ENCODE measurements at places on chromosomes 1 and 21.

- no peak for DNase-seq
These were observed 73.3 kb upstream of the RALGPS2 start for GRCh38 chr1:178651742-178652141.

DNA sequence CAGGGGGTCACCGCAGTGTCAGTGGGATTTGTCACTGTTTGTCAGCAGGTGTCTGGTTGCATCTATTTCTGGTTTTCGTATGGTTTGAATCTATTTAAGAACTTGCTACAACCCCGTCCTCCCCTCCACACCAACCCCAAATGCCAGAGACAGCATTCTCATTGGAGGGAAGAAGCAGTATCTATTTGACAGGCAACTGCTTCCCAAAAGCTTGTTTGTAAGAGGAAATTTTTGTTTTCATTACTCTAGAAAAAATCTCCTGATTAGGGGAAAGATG is 54.4 kb downstream of the NR5A2 start:
- DNase-seq: no peak

- no peak for DNase-seq
These were observed 9.3 kb downstream of the LEPR start for GRCh38 chr1:65429806-65430205.

GRCh38 chr1:115647047-115647446 is 5.3 kb downstream of the VANGL1 start:
- DNase-seq: no peak

DNA sequence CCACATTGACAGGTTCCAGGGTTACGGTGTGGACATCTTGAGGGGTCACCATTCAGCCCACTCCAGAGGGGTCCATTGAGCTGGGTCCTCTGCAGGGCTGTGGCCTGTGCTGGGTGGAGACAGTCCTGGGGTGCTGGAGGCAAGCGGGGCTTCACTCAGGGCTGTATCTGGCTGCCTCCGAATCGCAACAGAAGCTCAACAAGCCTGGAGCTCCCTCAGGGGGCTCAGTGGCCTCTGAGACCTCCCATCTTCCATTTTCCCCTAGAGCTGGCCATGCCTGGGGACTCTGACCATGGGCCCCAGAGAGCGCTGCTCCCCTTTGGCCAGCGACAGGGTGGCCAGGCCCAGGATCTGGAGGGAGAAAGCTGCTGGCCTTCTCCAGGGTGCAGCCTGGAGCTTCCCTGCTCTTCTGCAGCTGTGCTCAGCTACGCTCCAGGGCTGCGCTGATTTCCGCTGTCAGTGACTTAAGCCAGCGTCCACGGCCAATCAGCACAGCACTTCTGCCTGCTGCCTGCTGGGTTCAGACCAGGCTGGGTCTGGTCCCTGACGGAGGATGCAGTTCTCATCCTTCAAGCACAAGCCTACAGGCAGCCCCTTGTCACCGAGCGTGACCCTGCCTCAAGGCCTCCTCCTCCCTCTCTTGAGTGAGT is 45.0 kb upstream of the ADARB1 start:
- no peak for DNase-seq

- no peak for DNase-seq
These were observed 57.3 kb downstream of the DRAM2 start for GRCh38 chr1:111082421-111083203.

DNA sequence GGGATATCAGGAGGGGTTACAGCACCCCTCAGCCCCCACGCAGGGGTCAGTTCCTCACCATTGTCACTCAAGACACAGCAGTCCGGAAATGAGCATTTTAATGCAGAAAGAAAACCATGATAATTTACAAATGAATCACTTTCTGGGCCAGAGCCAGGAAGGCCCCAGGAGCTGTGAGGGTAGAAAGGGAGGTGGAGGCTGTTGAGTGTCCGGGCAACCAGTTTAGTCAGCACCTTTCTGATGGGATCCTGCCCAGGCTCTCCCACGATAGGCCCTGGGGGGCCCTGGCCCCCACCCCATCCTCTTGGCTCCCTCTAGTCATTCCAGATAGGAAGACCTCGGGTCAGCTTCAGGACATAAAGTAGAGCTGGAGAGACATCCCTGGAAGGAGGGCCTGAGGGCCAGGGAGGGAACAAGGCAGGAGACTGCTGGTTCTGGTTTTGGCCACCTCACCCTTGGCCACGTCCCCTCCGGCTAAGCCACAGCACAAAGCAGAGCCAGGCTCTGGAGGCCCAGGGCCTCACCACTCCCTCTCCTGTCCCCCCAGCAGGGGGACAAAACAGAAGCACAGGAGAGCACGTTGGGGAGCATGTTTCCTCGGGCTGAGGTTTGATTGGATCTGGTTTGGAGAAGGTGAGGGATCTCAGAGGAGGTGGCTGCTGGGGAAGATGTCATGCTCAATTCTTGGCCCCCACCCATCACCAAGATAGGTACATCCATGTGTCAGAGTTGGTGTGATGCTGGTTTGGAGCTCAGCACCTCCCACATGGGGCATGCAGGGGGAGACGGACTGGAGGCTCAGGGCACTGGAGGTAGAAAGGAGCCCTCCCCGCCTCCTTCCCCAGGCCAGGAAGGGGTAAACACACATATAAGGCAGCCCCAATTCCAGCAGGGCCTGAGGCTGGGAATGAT is 20.6 kb downstream of the ETNK2 start:
- no peak for DNase-seq

GRCh38 chr1:31310198-31310597 is 13.4 kb downstream of the ZCCHC17 start:
- DNase-seq: no peak

DNA sequence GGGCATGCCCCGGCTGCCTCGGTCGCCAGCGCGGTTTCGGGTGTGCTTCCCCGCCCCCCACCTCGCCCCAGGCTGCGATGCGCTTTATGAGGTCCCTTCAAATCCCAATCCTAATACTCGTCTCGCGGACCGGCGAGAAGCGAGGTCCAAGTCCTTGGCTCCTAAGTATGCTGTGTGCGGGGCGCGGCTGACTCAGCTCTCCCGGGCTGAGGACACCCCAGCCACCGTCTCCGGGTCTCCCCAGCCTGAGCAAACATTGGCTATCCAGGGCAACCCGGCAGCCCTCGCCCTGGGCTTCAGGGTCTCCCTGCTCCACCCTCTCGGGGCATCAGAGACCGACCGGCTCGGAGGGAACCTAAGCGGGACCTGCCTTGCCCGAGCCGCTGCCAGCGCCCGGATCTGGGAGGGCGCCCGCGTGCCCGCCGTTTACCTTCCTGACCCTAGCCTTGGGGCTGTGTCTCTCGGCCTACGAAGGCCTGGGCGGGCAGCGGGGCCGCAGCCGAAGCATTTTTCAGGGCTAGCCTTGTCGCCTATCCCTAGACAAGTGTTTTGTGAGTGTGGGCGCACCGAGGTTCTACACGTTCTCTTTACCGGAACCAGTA is 1.2 kb downstream of the ITPKB start:
- DNase-seq: no peak

DNA sequence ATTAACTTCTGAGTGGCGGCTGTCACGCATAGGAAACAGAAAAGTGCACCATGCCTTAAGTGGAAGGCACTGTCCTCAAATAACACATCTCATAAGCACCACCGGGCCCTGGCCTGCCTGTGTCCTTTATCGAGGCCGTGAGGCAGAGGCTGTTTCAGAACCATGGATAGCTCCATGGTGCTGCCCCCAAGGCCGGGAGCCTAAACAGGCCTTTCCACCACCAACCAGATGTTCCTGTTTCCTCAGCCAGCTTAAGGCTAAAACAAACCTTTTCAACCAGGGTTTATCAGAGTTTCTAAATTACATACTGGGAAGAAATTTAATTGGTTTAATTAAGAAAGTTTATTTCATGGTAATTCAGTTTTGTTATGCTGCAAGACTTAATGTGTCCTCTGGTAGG is 114.4 kb downstream of the DMRTA2 start:
- DNase-seq: no peak

DNA sequence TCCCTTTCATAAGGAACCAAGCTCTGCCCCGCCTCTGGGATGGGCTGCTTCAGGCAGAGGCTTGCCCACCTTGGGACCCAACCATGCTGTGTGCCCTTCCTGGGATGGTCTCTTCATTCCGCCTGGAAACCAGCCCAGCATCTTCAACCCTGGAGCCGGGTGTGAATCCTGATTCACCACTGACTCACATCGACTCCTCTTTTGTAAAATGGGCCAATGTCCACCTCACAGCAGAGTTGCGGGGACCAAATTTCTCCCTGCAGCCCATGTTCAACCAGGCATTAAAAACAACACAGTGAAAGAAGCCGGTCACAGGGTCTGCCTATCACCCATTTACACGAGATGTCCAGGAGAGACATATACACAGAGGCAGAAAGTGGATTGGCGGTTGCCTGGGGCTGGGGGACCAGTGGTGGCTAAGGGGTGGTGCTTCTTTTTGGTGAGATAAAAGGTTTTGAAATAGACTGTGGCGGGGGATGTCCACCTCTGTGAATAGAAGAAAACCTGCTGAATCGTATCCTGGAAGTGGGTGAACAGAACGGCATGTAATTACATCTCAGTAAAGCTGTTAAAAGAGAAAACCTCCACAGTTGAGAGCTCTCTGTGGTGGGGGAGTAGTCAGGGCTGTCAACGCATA is 6.9 kb upstream of the GPR153 start:
- DNase-seq: no peak

DNA sequence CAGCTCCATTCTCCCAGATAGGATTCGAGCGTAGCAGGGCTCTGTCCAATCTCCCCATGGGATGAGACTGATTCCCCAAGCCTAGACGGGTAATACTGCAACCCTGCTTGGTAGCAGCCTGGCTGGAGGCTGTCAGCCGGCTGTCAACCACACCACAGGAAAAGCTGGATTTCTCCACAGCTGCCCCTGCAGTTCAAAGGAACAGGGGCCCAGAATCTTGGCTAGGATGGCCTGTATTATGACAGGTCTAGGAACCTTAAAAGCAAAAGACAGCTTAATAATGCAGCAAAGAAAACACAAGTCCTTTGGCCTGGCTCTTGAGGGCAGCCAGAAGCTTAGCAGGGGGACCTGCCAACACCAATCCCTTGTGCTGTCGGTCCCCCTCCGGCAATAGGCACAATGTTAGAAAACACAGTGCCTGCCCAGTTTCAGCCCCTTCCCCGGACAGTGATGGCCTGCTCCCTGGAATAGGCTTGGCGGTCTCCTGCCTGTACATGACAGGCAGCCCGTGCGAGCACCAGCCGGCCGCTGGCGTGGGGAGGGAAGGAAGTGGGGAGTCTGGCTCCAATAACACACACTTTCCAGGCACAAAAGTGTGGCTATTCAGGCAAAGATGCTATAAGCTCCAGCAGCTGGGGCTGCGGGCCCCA is 90.5 kb downstream of the TRABD2B start:
- DNase-seq: no peak

GRCh38 chr21:34336756-34337391 is 26.9 kb upstream of the KCNE2 start:
- DNase-seq: no peak

- DNase-seq: no peak
These were observed 58.9 kb downstream of the VPS26C start for GRCh38 chr21:37208056-37208721.

DNA sequence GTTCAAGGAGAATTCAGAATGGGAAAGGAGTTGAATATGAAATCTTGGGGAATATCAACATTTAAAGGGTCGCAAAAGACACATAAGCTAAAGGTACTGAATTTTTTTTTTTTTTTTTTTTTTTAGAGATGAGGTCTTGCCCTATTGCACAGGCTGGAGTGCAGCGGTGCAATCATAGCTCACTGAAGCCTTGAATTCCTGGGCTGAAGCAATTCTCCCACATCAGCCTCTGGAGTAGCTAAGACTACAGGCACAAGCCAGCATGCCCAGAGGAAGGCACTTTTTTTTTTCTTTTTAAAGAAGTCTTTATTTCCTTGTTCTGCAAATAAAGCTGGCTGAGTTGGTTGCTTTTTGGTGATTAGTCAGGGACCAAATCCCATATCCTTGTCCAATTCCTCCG is 44.1 kb upstream of the RAB3GAP2 start:
- DNase-seq: no peak

GRCh38 chr1:72483846-72484357 is 201.6 kb upstream of the NEGR1 start:
- DNase-seq: no peak

- DNase-seq: no peak
These were observed 241.4 kb downstream of the NFIA start for GRCh38 chr1:61323681-61324328.

DNA sequence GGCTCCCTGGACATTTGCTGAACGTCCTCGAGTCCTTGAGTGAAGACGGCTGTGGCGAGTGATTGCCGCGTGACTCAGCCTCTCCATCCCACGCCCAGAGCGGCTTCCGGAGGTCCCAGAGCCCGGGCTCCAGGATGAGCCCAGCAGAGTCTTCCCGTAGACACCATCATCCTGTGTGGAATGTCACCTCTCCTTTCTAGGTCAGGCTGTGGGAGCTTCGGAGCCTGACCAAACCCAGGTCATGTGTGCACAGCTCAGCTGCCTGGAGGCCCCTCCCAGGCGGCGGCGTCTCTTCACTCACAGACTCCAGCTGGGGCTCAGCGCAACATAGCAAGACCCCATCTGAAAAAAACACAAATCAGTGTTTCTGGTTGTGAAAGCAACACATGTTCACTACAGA is 38.2 kb downstream of the PRKCZ start:
- no peak for DNase-seq

DNA sequence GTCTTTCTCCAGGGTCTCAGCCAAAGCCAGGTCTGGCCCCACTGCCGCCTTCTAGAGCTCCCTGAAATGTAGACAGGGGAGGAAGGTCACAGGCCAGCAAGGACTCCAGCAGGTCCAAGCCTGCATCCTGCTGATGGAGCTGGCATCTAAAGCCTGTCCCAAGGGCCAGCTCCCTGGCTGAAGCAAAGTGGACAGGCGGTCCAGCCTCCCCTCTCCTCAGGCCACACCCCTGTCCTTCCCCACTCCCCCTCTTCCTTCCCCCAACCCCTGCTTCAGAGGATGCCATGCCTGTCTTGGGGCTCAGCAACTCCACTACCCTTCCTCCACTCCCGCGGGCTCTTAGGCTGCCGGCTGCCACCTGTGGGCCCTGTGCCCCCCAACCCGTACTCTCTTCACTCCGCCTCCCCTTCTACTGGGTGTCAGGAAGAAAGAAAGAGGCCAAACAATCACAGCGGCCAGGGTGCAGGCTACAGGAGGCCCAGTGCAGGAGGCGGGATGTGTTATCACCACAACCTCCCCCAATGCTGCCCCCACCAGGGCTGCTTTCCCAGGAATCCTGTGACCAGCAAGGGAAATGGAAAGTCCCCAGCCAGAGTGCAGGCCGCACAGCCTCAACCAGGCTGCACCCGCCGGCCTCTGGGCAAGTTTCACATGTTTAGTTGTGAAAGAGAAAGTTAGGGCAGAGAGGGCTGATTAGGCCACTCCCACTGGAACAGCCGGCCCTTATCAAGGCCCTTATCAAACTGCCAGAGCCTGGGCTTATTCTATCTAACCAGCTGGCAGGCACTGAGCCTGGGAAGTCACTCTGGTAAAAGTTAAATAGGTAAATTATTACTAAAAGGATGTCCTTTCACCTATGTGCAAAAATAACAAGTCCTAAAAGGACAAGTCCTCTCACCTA is 34.1 kb downstream of the ACOT7 start:
- DNase-seq: peak; percentile 13

Data from stimulated activated CD8-positive, alpha-beta memory T cell treated with anti-CD3 and anti-CD28 coated beads, Interleukin-2, amount 100 ng/mL, for 1 hour (primary cell).